CD8-positive, alpha-beta memory T cell (primary cell): ENCODE measurements at places on chromosomes 12 and 14. TPM values are rescaled to one million over a fixed set of nuclear protein-coding genes. Genes with fewer than 3 reads are reported as not detected.

DNA sequence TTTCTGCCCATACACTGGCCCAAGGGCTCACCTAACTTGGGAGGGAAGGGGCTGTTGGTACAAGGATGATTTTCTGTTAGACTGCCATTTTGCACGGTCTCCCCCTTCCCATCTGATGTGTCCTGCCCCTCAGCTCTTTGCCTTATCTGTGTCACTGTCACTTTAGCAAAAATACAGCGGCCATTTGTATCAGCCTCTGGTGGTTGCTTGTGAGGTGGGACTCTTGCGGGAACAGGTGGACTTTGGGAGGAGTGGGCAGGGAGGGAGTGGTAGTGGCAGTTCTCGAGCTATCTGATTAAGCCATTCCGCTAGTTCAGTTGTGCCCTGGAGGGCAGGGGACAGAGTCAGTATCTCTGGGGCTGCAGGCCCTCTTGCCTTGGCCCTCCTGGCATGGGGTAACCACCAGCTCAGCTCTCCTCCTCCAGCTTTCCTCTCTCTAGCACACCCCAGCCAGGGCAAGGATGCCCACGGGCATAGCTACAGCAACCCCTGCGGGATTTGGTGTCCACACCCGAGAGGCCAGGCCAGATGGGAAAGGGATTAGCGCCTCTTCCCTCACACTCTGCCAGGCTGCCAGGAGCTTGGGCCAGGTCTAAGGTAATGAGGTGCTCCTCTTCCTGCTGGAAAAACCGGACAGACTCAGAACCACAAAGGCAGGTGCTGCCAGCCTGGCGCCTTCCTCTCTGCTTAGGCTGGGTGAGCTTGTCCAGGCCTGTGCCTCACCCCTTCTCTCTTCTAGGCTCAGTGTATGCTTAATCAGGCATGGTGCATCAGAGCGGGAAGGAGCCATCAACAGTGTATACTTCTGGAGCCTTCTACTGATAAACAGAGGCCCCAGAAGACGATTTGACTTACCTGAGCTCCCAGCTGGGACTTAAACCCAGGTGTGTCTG, 8.7 kb downstream of the SLC48A1 start:
- peaks cover 17% of the 10 kb centered on the region for H3K36me3 ChIP-seq
- H3K4me3 ChIP-seq, result no peak overlapping the region
- H3K4me1 ChIP-seq, result peaks cover 6% of the 10 kb centered on the region
- H3K27me3 ChIP-seq, result no peaks in the 10 kb centered on the region

DNA sequence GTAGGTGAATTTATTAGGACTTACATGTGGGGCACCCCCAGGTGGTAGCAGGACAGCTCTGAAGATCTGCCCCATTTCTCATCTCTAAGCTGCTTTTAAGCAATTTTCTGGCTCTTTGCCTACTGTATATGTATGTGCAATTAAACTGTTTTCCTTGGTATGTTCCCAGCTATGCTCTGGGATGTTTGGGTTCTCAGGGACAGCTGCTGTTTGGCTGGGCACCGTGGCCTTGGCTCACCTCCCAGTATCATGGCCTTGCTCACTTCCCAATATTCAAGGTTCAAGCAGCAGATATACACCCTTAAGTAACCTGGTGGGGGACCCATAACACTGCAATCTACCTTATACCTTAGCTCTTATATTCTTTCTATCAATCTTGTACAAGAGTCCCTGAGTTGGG, 53.7 kb upstream of the KITLG start:
- H3K4me3 ChIP-seq, result no peak overlapping the region
- H3K36me3 ChIP-seq, result no peaks in the 10 kb centered on the region
- DNase-seq, result no peak
- H3K27me3 ChIP-seq, result no peaks in the 10 kb centered on the region
- H3K4me1 ChIP-seq, result no peaks in the 10 kb centered on the region
- no peak overlapping the region for H3K27ac ChIP-seq

- no peaks in the 10 kb centered on the region for H3K36me3 ChIP-seq
- DNase-seq, result no peak
- no peak overlapping the region for H3K4me3 ChIP-seq
- no peak overlapping the region for H3K27ac ChIP-seq
- peaks cover 6% of the 10 kb centered on the region for H3K4me1 ChIP-seq
- no peaks in the 10 kb centered on the region for H3K27me3 ChIP-seq
Measured at GRCh38 chr14:102608064-102608446, 15.6 kb downstream of the RCOR1 start.

DNA sequence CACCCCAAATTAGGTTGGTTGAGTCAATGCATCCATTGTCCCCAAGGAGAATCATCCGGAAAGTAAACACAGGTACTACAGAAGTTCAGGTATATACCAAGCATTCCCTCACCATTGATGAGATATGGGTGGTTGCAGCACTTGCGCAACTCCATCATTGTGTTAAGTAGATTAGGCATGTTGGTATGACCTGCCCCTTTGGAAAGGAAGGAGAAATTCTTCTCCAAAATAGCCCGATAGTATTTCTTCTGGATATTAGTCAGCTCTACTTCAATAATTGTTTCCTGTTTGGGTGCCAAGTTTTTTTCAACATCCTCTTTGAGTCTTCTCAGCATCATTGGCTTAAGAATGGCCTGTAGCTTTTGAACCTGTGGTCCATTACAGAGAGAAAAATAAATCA, 21.3 kb upstream of the SUPT16H start:
- H3K27me3 ChIP-seq, result no peaks in the 10 kb centered on the region
- H3K4me1 ChIP-seq, result no peaks in the 10 kb centered on the region
- peaks cover 86% of the 10 kb centered on the region for H3K36me3 ChIP-seq
- no peak for DNase-seq

DNA sequence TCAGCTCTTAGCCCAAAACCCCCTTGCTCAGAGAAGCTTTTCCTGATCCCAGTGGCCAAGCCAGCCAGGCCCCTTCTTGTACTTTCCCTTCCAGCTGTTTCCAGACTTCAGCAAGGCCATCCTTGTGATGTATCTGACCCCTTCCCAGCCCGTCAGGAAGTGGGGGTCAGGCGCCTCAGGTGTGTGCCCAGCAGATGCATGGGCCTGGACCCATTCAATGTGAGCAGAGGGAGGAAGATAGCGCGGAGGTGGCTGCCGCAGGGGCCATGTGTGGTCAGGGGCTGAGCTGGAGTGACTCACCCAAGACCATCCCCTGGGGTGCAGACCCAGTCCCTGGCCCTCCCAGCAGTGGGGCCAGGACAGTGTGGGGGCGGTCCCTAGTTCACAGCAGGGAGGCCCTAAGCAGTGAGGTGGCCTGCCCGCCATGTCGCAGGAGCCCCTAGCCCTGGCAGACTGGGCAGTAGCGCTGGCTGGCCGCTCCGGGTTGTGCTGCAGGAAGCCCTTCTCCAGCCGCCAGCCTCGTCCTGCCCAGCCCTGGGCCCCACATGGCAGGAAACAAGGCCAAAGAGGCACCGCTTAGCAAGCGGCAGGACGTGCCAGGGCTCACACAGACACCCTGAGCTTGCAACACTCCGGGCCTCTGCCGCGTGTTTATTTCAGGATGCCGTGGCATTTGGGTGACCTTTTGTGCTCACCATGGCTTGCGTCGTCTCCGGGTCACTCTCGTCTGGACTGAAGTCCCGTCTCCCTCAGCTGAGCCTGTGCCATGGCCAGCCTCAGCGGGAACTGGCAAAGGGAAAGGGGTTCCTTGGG, 12.0 kb downstream of the ADSS1 start:
- H3K36me3 ChIP-seq, result no peaks in the 10 kb centered on the region
- H3K27ac ChIP-seq, result no peak overlapping the region
- no peak for DNase-seq
- no peak overlapping the region for H3K4me3 ChIP-seq
- no peaks in the 10 kb centered on the region for H3K4me1 ChIP-seq
- H3K27me3 ChIP-seq, result no peaks in the 10 kb centered on the region

Gene MYH6
- not detected for total RNA-seq

Gene WNT1
- not detected for total RNA-seq
